Left hindlimb (tissue), 1 donor: ENCODE measurements at places on chromosomes 1 and 21.

DNA sequence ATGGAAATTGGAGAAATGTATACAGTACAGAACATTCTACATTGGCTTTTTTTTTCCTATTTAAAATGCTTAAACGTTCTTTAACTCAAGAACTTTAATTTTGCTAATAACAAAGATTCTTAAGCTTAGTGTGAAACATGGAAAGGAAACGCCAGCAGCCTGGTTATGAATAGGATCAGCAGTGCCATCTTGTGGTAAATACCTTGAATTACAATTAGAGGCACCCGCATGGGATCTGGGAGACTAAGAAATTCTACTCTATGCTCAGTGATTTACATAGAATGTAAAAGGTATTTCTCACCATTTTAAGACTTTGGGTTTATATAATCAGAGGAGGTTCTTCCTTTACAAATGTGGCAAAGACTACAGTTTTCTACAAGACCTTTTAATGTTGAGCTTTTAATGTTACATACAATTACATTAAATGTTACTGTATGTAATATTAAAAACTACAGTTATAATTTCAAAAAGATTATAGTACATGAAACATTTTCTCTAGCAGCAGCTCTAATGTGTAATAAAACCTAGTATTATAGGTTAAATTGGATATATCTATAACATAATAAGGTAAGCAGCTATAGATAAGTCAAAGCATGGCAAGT is 32.1 kb upstream of the APOBEC4 start:
- DNase-seq = no peak

DNA sequence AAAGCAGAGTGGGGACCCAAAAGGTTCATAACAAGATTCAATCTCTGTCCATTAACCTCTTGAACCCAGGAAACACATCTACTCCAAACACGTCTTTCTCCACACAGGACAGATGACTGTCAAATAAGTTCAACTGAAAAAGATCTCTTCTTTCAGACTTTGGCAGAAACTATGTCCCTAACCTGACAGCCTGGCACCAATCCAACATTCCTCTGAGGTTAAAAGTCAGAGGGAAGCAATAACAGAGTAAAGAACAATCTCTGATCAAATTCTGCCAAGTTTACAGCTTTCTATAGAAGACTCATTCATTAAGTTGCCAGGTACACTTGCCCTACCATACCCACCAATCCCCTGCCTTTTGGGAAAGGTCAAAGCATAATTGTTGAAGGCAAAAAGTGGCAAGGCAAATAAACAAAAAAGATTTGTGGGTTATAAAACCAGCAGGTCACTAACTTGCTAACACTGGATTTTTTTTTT is 31.9 kb downstream of the OTUD7B start:
- DNase-seq = no peak

- DNase-seq = no peak
These were observed 1.0 kb upstream of the GALNT2 start for GRCh38 chr1:230066031-230066430.

DNA sequence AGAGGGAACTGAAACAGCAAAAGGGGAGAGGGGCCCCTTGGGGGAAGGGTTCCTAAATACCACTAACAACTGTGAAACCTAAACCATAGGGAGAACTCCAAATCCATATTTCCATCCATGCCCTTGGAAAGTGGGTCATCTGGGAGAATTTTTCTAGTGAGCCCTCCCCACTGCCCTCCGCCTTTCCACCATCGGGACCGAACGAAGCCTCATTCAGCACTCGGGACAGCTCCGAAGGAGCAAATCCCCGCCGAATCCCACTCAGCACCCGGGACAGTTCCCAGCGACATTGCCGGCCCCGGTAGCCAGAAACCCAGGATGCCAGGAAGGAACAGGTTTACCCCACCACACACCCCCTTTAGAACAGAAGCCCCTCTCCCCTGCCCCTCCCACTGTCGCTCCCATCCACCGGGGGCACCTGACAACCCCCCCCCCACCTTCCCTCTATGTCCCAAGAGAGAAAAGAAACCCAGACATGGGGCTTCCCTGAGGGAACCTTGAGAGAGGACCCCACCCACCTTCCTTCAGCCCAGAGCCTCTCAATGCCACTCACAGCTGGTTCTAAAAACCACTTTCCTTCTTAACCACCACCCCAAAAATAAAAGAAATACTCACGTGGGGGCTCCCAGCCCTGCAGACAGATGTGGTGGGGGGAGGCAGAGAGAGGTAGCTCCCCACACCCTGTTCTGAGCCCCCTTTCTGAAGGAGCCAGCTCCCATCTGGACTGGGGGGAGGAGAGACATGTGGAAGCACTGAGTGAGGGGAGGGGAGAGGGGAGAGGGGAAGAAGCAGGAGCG is 4.5 kb downstream of the DLGAP3 start:
- DNase-seq = peak; percentile 78

DNA sequence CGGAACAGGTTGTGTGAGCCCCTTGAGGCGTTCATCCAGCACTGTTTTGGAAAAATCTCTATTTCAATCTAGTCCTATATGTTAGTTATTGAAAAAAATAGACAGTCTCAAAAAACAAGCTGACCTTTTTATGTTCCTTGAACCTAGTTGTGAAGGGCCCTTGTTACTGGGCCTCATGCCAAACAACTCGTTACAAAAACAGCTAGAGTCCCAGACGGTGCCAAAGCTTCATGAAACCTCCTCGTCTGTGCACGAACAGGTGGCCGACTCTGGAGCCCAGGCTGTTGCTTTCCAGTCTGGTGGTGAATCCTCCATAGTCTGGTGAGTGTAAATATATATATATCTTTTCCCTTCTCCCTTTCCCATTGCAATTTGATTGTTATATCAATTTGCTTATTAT is at the start of gene CHIA:
Gene CHIA, plus strand, starts transcription at position 222 of the 400 bp plus-strand sequence. CDS start 19,617 bp downstream, outside the sequence.
- DNase-seq = no peak

GRCh38 chr1:44154049-44154448 is 12.6 kb upstream of the KLF18 start:
- DNase-seq = no peak

DNA sequence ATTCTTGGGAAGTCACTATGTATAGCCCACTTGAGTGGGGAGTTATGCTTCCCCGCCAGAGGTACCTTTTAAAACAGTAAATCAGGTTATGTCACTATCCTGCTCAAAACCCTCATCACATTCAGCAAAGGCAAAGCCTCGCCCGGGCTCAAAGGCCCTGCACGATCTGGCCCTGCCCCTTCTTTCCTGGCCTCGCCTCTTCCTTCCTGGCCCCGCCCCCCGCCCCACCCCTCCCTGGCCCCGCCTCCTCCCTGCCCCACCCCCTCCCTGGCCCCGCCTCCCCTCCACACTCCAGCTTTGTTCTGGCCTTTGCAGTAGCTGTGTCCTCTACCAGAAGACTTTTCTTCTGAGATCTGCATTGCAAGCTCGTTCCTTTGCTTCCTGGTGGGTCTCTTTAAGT is 6.6 kb downstream of the LDLRAD2 start:
- DNase-seq = no peak

- DNase-seq = no peak
These were observed 278.3 kb downstream of the KCTD3 start for GRCh38 chr1:215845234-215845891.
